ENCODE measurements at places on chromosomes 13 and 19.

GRCh38 chr19:18204394-18205199 is 755 bp upstream of the RAB3A start:
- DNase-seq: no peak

- DNase-seq: no peak
These were observed 64.0 kb upstream of the ZNF681 start for GRCh38 chr19:23822735-23823134.

DNA sequence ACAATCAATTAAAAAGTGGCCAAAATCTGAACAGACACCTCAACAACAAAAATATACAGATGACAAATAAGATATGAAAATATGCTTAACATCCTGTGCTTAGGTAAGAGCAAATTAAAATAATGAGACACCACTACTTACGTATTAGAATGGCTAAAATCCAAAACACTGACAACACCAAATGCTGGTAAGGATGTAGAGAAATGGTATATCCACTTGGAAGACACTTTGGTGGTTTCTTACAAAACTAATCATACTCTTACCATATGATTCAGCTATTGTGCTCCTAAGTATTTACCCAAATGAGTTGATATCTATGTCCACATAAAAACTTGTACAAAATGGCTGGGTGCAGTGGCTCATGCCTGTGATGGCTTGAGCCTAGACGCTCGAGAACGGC is 51.7 kb upstream of the ZNF599 start:
- no peak for DNase-seq

DNA sequence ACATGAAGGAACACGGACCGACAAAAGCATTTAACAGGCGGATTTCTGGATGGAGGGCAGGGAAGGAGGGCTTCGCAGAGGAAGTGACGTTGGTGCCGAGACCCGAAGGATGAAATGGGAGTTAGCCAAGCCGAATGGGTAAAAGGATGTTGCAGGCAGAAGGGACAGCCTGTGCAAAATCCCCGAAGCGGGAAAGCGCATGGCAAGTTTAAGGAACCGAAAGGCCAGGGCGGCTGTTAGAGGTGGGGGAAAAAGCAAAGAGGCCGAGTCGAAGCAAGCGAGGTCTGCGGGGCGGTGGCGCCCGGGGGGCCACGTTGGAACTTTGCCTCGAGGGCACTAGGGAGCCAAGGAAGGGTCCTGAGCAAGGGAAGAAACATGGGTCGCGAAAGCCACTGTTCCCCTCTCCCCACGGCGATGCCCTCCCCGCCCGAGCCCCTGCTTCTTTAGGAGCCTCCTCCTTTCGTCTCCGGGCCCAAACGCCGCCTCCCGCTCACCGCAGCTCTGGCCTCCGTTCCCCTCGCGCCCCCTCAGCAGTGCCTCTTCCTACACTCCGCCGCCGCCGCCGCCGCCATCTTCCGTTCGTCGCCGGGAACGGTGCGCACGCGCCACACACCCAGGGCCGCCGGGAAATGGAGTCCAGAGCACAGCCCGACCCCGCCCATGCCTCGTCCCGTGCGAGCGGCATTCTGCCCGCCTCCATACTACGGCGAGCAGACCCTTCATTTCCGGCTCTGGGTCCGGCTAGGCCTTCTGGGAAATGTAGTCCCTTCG is at the start of gene SYMPK:
Gene SYMPK (minus strand): TSS at position 584 of the 771 bp plus-strand sequence. CDS start 8,652 bp downstream, outside the sequence.
- peak; percentile 98 for DNase-seq

GRCh38 chr13:29923554-29924481 is 73.4 kb upstream of the UBL3 start:
- DNase-seq: no peak

DNA sequence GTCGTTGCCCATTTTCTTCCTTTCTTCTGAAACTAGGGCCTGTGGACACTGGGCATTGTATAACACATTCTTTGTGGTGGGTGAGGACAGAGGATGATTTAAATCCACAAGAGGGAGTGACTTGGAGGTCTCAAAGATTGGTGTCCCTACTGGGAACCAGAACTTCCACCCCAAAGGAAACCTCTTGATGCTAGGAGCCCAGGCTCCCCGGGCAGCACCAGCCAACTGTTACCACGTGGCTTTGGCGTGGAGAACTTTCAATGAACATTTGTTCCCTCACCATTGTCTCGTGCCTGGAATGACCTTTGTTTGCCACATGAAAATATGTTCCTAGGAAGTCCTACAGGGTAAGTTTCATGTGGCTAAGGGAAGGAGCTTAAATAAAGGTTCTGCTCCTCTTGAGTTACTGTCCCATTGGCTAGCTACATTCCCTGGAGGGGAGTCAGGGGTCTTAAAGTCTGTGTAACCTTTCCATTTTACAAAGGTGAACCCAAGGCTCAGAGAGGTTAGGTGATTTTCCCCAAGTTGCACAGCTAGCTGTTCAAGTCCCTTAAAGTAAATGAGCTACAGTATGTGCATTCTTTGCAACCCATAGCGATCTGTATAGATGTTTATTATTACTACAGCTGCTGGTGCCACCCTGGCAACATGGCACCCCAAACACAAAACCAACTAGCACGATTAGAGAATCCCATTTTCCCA is 5.0 kb upstream of the CDX2 start:
- no peak for DNase-seq

DNA sequence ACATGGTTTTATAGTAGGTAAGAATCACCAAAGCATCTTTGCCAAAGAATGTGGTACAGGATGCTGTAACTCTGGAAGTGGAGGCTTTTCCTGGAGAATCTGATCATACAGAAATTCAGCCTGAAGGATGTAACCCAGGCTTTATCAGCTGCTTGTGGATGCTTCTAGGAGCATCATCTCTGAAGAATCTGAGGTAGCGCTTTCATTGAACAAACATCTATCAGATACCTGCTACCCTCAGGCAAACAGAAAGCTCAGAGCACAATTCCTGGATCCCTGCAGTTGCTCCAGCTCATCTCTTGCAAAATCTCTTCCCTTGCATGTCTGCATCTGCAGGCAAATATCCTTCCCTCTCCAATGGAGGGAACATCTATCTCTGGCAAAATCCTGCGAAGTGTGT is 9.3 kb downstream of the FAM124A start:
- DNase-seq: no peak

Data from MM.1S (cell line).